ENCODE measurements at places on chromosomes 12 and 14.
A peak's percentile ranks its signal among the peaks of the same experiment; 100 is the strongest.

DNA sequence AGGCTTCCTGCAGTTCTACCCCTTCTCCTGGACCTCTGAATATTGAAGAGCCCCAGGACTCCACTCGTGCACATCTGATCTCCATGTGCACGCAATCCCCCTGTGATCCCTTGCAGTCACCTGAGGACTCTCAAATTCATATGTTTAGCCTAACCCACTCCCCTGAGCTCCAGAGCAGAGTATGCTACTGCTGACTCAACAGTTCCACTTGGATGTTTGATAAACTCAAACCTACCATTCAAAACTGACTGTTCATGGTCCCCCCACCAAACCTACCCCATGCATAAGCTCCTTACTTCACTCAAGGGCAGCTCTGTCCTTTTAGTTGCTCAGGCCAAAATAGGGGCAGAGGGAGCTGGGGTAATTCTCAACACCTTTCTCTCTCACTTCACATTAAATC is 96.0 kb downstream of the DNAI7 start:
- no peak for DNase-seq

DNA sequence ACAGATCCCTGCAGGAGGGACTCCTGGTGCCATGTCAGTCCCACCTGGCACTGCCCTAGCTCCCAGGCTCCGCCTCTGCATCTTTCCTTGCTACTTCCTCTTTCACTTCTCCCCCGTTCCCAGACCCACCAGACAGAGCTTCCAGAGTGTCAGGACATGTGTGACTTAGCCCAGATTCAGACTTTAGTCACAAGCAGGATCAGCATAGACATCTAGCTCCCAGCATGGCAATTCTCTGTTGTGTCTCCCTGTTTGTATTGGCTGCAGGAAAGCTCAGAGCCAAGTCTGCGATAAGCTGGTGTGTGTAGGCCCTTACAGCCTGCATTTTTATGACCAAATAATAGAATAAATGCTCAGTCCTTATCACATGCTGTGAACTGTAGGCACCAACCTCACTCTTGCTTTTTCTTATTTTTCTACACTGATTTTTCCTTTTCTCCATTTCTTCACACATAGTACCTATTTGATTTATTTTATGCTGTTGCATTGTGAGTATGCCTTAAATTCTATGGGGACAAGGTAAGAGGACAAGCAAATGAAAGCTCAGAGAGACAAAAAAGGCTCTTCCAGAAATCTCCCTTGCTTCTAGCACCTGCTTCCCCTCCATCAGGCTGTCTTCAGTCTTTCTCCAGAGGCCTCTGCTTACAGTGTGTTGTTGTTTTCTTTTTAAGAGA is 5.9 kb downstream of the DHRS2 start:
- no peak for DNase-seq

DNA sequence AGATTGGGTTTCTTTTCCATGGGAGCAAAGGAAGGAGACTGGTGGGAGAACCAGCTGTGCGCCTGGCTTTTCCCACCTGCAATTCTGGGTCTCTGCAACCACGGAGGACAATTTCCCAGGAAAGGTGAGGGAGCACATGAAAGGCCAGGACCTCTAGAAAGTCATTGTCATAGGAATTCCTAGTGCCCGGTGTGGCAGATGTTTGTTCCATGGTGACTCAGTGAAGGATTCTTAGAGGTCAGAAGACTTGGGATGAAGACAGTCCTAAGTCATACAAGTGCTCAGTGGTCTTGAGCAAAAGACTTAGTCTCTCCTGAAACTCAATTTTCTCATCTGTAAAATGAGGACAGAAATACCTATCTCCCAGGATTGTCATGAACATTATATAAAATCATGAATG is 51.3 kb downstream of the KCNA5 start:
- DNase-seq, result no peak

- no peak for DNase-seq
Observed at GRCh38 chr12:100481021-100481420, 7.4 kb downstream of the NR1H4 start.

DNA sequence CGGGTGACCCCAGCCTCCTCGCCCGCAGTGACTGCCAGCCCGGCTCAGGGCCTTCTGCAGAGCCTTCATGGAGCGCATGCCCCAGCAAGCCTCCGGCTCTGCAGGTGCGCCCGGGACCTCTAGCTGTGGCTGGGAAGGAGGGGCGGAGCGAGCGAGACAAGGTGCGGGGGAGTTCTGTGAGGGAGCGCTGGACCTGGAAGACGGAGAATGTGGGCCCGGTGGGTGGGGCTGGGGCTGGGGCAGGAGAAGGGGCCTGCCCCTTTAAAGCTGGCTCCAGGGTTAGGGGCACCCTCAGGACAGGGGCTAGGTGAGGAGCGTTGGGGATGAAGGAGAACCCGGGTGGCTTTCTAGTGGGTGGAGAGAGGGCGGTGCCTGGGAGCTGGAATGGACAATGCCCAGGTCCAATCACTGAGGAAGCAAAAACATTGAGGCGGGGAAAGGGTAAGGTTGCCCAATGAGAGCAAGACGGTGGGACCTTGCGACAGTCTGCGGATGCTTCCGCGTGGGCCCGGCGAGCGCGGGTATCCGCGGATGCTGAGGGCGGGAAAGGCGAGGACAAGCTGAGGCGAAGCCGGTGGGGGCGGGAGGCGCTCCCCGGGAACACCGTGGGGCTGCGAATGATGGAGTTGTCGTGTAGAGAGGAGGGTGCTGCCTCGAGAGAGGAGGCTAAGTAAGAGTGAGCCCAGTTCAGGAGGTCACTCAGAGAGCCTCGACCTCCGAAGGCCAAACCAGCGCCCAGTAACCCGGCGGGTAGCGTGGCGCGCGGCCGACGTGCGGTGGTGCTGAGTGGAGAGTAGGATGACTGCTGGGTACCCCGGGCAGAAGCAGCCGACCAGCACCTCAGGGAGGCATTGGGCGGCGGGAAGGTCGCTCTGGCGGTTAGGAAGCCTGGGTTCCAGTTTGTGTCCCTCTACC is at the start of gene GLS2:
TSS of gene GLS2 (minus strand) at position 121 of the 915 bp plus-strand sequence. CDS start at position 78, 43 bp downstream.
- DNase-seq, result peak; percentile 17

GRCh38 chr14:32648434-32648833 is 290.2 kb upstream of the NPAS3 start:
- DNase-seq, result peak; percentile 76

- no peak for DNase-seq
Observed at GRCh38 chr12:14920475-14921126, 17.7 kb downstream of the ERP27 start.

GRCh38 chr14:70366911-70367310 is 7.4 kb upstream of the COX16 start:
- DNase-seq, result no peak

- DNase-seq, result no peak
Observed at GRCh38 chr14:100558226-100558625, 29.0 kb downstream of the BEGAIN start.

DNA sequence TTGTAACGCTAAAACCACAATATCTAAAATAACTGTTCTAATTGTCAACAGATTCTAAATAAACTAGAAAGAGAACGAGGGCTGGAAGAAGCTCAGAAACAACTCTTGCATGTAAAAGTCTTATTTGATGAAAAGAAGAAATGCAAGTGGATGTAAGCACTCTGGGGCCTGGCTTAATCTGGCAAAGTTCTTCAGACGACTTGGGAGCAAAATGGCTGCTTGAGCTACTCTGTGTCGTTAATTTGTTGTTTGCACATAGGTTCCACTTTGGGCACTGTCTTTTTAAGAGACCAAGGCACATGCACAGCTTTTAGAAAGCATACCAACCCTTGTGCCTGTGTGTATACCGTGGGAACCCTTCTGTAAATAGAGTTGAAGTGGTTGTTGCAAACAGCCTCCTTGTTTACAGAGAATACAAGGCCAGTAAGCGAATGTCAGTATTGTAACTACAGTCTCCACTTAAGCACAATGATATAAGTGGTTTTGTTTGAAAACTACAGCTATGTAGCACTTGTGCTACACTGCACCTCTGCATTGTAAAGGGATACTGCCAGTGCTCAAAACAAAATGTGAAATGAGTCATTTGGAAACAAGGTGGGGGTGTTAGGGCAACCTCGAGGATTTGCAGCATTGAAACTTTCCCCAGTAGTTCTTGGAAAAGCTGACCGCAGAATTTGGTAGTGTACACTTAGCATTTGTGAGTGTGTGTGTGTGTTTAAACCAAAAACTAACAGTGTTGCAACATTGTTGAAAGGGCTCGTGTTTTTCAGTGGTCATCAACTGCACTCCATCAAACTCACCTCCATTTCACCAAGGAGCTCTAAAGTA is 154.3 kb downstream of the CEP83 start:
- DNase-seq, result peak; percentile 90

DNA sequence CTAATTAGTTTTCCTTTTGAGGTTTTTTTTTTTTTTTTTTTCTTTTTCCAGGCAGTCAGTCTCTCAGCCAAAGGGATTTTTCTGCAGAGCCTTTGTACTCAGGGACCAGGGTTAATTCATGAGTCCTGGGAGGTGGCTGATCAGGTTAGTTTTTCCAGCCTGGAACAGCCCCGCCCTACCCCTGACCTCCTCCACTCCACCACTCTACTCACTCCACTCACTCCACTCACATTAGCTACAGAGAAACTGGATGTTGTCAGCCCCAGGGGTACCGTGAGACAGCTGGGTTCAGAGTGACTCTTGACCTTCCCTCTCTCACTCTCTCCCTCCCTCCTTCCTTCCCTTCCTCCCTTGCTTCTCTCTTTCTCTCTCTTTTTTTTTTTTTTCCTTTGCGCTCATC is 161.0 kb downstream of the CRADD start:
- no peak for DNase-seq

DNA sequence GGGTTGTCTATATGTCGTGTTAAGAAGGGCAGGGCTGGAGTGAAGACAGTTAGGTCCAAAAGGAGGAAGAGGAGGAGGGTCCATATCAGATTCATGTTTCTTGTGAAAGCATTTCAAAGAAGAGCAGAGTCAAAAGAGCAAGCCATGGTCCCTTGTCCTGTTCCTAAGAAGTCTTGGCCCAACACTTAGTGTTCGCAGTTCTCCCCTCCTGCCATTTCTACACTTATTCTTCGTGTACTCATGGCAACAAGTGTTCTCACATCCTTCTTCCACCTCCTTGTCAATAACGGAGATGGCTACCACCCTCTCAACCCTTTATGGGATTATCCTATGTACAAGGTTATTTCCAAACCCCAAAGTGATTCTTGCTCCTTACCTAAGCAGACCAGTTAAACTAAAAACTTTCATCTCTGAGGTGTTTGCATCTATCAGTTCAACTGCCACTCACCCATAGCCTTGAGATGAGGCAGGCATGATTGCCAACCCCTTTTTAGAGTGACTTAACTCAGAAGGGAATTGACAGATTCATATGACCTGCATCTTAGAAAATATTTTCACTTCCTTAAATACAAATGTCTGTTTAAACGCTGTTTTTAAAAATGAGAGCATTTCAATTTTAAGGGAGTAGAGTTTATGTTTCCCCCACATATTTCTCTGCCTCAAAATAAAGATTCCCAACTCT is 19.8 kb upstream of the RNASE2 start:
- no peak for DNase-seq

DNA sequence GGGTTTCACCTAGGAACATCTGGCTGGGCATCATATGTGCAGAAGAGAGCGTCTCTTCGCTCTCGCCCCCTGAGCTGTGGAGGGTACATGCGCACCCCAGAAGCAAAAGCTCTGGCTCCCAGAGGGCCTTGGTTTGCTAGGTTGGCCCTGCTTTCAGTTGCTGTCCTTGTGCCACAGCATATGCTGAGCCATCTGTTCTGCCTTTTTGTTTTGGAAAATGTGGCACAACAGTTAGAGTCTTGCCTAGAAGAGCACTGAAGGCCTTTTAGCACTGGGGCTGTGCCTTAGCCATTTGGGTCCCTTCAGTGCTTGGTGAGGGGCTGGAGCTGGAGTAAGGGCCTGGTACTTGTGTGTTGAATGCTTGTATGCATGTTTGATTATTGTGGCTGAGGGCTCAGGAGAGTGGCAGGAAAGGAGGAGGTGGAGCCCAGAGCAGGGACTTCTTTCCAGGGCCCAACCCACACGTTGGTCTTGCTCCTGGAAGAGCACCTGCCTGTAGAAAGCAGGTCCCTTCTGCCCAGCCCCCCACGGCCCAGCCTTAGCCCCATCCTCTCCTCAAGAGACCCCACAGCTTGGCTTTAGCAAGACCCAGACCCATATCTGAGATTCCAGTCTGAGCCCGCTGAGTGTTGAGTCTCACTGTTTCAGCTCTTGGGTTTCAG is 113.7 kb downstream of the SLC25A47 start:
- no peak for DNase-seq

- DNase-seq, result no peak
Observed at GRCh38 chr14:67167420-67168109, 21.7 kb upstream of the GARIN2 start.

- DNase-seq, result no peak
Observed at GRCh38 chr14:45199230-45199629, 53.8 kb downstream of the MIS18BP1 start.

GRCh38 chr14:61099216-61099835 is 118.3 kb downstream of the SLC38A6 start:
- no peak for DNase-seq

DNA sequence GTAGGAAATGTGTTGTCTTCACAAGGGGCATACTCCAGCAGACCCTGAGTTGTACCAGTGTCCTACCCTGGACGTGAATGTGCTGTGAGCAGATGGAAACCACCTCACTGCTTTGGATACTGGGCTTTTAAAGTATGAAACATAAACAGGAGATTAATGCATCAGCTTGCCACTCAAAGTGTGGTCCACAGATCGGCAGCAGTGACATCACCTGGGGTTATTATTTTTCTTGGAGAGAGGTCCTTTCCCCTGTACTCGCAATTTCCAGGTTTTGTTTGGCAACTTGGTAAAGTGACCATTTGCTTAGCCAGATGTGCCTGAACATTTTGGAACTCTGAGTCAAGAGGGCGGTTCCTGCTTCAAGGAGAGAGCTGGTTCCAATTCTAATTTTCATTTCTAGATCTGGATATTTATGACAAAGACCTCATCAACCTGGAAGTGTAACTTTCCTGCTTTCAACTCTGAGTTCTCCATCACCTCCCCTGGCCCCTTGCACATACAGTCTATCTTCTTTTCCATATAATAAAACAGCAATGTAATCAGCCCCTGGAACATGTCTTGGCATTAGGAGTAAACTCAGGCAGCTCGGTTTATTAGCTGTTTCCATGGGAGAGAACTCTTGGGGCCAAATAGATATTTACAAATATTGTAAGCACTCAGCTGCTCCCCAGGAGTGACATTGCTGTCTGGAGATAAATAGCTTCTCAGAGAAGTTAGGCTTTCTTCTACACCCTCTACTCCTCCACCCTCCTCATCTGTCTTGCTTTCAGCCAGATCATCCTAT is 237.0 kb upstream of the TBX3 start:
- no peak for DNase-seq

DNA sequence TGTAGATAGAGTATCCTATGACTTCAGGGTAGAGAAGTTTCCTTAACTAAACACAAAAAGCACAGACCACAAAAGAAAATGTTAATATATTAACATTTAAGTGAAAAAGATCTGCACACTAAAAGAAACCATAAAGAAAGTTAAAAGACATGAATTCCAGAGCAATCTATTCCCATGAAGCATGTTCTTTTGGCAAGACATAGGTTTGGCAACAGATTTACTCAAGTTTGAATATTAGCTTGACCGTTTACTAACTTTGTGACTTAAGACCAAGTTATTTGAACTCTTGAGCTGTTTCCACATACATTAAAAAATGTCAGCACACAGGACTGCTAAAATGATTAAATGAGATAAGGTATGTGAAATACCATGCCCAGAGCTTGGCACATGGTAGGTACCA is 35.7 kb upstream of the GZMB start:
- no peak for DNase-seq
